ENCODE measurements at places on chromosomes 7 and 10. TPM values are rescaled to one million over a fixed set of nuclear protein-coding genes. Genes with fewer than 3 reads are reported as not detected.

ELMO1 gene
- total RNA-seq = not detected

ZNF736 gene
- 3.1 TPM for total RNA-seq

ADAMTS14 gene
- total RNA-seq = 1.0 TPM

EN2 gene
- 6.7 TPM for total RNA-seq

GLCCI1 gene
- total RNA-seq = 1.1 TPM

PLEKHS1 gene
- not detected for total RNA-seq

FASTK gene
- 126 TPM for total RNA-seq

ZNF239 gene
- 4.7 TPM for total RNA-seq

TMEM236 gene
- 0.14 TPM for total RNA-seq

STRIP2 gene
- total RNA-seq = 1.7 TPM

NRF1 gene
- 10.1 TPM for total RNA-seq

EVX1 gene
- total RNA-seq = not detected

OPN4 gene
- total RNA-seq = 0.17 TPM
